Sigmoid colon (tissue), 7 donors: ENCODE measurements at places on chromosomes 3 and 15. TPM values are rescaled to one million over a fixed set of nuclear protein-coding genes. Genes with fewer than 3 reads are reported as not detected.

DNA sequence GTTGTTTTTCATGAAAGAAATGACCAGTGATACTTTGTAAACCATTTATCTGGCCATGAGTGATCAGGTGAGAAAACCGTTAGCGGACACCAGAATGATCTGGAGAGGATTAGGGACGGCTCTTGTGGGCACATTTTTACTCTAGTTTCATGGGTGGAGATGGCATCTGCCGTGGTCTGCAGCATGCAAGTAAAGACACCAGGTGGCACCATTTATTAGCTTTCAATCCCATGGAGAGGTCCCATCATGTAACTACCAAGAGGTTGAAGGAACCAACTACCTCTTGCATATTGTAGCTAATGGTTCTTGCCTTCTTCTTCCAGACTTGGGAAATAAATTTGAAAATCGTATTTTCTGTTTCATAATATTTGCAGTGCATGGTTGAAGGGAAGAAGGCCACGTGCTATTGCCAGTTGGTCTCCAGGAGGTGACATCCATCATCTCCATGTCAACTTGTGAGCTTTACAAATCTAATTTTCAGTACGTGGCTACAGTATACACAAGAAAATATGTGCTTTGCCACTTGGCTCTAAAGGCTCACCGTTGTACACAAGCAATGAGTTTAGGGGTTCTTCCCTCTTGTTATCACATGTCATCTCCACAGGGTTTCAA is 1.5 kb upstream of the MAPKBP1 start:
- no peak overlapping the region for H3K4me3 ChIP-seq
- H3K4me1 ChIP-seq, result peaks cover 41% of the 10 kb centered on the region
- peaks cover 14% of the 10 kb centered on the region for H3K36me3 ChIP-seq
- DNase-seq, result peak; percentile 73
- no peaks in the 10 kb centered on the region for H3K27me3 ChIP-seq

- DNase-seq, result no peak
- no peaks in the 10 kb centered on the region for H3K4me1 ChIP-seq
- H3K27ac ChIP-seq, result no peak overlapping the region
- no peak overlapping the region for H3K4me3 ChIP-seq
- H3K27me3 ChIP-seq, result no peaks in the 10 kb centered on the region
- no peaks in the 10 kb centered on the region for H3K36me3 ChIP-seq
Observed at GRCh38 chr3:54863366-54863765, 64.5 kb downstream of the LRTM1 start.

DNA sequence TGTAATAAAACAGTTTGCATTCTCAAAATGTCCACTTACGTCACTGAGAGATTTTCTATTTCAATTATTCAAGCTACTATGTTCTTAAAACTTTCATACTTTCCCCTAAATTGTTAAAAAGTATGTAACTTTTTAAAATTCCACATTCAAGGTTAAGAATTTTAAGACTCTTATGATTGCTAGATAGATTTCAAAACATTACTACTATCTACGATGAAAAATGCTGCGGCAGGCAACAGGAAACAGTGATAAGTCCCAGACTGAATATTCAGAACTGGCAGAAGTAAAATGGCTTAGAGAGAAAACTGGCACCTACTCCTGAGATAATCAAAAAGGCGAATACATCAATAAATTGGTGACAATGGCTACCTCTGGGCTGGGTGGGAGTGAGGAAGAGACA is 16.2 kb downstream of the ATP13A3 start:
- H3K27ac ChIP-seq, result no peak overlapping the region
- H3K36me3 ChIP-seq, result no peaks in the 10 kb centered on the region
- DNase-seq, result no peak
- no peaks in the 10 kb centered on the region for H3K27me3 ChIP-seq

The DISP2 gene
- total RNA-seq, result 0.36 TPM

DNA sequence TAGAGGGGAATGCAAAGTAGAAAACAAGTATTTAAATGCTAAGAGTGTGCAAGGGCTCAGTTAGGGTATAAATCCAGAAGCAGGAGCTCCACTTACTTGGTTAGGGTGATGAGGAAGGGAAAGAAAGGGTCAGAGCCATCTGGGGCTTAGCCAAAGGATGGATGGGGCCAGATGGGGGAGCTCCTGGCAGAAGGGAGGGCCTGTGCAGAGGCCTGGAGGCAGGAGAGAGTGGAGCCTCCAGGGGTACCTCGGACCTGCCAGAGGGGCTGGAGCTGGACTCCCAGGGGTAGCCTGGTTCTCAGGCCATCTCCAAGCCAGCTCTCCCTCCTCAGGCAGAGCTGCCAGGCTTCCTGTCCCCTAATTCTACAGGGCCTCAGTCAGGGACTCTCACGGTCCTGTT is 506.3 kb downstream of the SHQ1 start:
- DNase-seq, result no peak
- no peak overlapping the region for H3K27ac ChIP-seq
- H3K4me3 ChIP-seq, result no peak overlapping the region
- peaks cover 26% of the 10 kb centered on the region for H3K4me1 ChIP-seq
- H3K27me3 ChIP-seq, result no peaks in the 10 kb centered on the region

The CCR9 gene
- not detected for total RNA-seq

The GAP43 gene
- 7.2 TPM for total RNA-seq

- peaks cover 3% of the 10 kb centered on the region for H3K36me3 ChIP-seq
- H3K4me3 ChIP-seq, result no peak overlapping the region
- no peak overlapping the region for H3K27ac ChIP-seq
- no peaks in the 10 kb centered on the region for H3K27me3 ChIP-seq
Observed at GRCh38 chr3:50125541-50126286, 29.4 kb upstream of the SEMA3F start.

DNA sequence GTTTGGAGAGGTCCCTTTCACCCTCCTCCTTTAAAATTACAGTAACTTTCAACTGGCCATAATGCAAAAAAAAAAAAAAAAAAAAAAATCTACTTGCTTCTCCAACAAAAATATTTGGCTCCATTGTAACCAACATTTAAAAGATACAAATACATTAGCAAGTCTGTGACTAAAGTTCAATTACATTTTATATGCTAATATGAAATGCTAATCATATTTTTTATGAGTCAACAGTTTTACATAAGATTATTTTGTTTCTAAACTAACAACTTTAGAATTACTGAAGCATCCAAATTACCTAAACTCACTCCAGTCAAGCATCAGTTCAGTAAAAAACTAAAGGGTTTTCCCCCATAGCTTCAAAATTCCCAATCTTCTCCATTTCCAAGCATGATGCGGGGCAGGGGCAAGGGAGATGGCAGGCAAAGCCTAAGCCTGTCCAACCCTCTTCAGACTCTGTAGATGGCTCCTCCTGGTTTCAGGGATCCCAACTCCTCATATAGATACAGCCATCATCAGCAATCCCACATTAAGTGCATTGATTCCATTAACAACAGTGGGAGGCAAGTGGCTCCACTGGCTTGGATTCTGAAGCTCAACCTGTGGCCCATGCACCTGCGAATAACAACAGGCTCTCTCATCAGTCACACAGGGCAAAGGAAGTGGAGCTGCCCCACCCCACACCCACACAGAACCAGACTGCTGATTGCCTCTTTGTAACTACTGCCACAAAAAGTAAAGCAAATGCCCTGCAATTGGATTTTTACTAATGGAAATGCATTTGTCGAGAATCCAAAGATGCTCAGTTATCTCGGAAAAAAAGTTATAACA is 15.0 kb downstream of the SFMBT1 start:
- H3K36me3 ChIP-seq, result no peaks in the 10 kb centered on the region
- no peak overlapping the region for H3K4me3 ChIP-seq
- no peaks in the 10 kb centered on the region for H3K27me3 ChIP-seq

The CLDN16 gene
- not detected for total RNA-seq

DNA sequence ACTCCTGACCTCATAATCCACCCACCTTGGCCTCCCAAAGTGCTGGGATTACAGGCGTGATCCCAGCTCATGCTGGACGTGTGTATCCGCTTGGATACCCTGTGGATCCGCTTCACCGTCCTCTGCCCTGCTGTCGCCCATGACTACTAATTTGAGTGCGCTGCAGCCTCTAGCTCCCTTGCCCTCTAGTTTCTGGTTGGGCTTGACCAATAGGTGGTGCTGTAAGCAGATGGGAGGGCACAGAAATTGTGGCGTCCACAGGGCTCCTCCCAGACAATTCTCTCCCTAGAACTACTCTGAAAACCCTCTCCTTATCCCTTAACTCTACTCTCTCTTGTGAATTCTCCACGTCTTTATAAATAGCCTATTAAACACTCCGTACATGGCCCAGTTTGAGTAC is 36.2 kb downstream of the ZPLD1 start:
- no peak for DNase-seq
- no peak overlapping the region for H3K4me3 ChIP-seq
- H3K27me3 ChIP-seq, result no peaks in the 10 kb centered on the region
- H3K27ac ChIP-seq, result no peak overlapping the region

- no peak overlapping the region for H3K27ac ChIP-seq
- H3K27me3 ChIP-seq, result no peaks in the 10 kb centered on the region
- H3K4me3 ChIP-seq, result no peak overlapping the region
- H3K4me1 ChIP-seq, result no peaks in the 10 kb centered on the region
- no peak for DNase-seq
Observed at GRCh38 chr3:2802429-2802828, 307.7 kb downstream of the IL5RA start.

DNA sequence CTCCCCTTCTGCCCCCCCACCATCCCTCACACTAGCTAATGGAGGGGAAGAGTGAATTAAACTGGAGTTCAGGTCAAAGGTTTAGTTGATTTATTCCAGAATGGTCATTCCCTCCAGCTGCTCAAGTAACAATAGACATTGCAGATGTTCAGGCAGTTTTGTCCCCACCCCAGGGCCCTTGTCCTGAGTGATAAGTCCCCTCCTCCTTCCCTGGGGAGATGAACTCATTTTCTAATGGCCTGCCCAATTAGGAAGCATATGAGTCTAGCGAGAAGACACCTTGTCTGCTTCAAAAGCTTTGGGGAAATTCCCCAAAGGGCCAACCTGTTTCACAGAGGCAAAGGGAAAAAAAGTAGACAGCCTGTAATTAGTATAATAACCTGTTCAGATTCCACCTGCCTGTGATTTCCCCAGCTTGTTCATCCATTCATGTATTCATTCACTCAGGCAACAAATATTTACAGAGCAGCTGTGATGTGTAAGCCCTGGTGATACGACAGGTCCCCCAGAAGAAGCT is 165.3 kb downstream of the SHQ1 start:
- no peaks in the 10 kb centered on the region for H3K36me3 ChIP-seq
- H3K27ac ChIP-seq, result no peak overlapping the region
- DNase-seq, result no peak

DNA sequence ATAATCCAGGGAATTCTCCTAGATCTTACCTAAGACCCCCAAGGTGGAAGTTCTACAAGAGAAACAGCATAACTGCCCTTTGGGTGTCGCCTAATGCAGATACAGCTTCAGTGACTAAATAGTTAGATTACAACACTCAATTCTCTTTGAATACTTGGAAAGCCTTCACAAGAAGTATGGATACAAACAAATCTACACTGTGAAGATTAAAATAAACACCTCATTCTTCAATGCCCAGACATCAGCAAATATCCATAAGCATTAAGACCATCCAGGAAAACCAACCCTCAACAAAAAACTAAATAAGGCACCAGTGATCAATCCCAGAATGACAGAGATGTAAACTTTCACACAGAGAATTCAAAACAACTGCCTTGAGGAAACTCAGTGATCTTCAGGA is 963.2 kb downstream of the PLOD2 start:
- no peaks in the 10 kb centered on the region for H3K36me3 ChIP-seq
- no peak overlapping the region for H3K4me3 ChIP-seq
- no peak overlapping the region for H3K27ac ChIP-seq
- no peak for DNase-seq

The WNT5A gene
- 10.3 TPM for total RNA-seq

DNA sequence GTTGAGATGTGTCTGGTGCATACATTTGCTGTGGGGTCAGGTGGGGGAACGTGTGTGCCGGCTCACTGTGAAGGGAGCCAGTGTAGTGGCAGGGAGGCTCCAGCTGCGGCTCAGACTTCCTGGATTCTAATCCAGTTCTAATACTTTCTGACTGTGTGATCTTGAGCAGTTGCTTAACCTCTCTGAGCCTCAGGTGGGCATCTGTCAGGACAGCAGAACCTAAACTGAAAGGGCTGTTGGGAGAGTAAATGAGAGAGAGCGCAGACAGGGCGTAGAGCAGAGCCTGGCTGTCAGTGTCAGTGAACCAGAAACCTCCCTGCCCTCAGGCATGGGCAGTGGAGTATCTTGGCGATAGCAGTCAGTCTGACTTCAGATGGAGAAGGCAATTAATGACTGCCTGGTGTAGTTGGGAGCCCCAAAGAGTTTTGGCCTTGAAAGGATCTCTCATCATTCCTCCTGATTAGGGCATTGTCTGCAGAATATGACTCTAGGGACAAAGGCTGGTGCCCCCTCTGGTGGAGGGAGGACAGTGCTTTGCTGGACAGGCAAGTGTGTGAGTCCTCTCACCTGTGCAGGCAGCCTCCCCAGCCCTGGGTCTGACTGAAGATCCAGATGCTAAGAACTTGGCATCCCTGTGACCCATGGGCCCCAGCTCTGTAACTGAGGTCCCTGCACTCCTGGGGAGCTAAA is 9.6 kb downstream of the KBTBD13 start:
- H3K27ac ChIP-seq, result peak overlapping the region; percentile 95
- DNase-seq, result peak; percentile 64
- H3K4me3 ChIP-seq, result no peak overlapping the region
- no peaks in the 10 kb centered on the region for H3K27me3 ChIP-seq
